ENCODE measurements at places on chromosomes 2 and 18.

- no peak for DNase-seq
These were observed 81.9 kb downstream of the WDSUB1 start for GRCh38 chr2:159204381-159205144.

DNA sequence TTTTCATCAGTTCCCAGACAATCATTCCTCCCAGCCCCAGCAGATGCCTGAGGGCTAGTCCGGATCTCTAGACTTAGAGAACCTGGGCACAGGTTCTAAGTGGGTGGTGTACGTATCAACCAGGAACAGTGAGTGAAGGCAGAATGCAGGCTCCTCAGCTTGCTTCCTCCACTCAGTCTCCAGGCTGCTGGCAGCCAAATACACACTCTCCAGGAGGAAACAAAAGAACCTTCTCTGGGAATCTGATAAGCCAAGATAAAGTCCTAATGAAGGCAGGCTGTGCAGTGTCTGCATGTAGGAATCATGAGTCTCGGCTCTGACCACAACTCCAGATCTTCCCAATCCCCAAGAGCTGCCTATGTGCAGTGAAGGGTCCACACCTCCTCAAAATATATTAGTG lies 245.7 kb downstream of the SP3 start:
- DNase-seq = no peak

- DNase-seq = no peak
These were observed 65.2 kb downstream of the SLC66A3 start for GRCh38 chr2:11220445-11220844.

- DNase-seq = no peak
These were observed 28.9 kb downstream of the NCK2 start for GRCh38 chr2:105773568-105773967.

DNA sequence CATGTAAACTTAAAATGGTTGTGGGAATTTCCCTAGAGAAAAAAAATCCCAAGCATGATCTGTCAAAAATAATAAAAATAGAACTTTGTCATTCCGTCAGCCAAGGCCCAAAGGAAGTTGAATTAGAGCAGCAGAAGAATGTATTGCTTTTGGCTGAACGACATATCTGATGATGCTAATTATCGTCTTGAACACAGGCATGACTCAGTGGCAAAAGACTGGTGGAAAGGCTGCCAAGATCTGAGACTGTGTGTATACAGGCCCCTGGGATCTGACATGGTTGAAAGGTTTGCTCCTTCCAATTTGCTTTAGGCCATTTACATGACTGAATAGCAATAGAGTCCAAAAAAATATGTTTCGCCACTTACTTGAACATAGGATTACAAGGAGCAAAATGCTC lies 1057.1 kb upstream of the CRIM1 start:
- no peak for DNase-seq

- no peak for DNase-seq
These were observed 3.5 kb upstream of the RNPEPL1 start for GRCh38 chr2:240564561-240565332.

DNA sequence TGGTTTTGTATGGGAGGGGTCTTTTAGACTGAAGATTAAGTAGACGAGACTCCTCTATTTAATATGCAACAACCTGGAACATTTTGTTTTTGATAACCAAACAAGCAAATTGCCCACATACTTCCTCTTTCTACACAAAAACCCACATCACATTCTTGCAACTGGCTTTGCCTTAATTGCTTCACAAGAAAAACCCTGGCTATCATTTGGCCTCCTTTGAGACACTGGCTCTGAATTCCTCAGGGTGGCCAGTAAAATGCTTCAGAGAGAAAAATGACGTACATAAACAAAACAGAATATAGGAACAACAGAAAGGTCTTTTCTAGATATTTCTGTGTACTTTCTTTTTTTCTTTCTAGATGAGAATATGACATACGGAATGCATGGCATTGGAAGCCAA lies 103.0 kb downstream of the TRIB2 start:
- no peak for DNase-seq

GRCh38 chr18:30440351-30440750 lies 602.2 kb downstream of the DSC3 start:
- no peak for DNase-seq

DNA sequence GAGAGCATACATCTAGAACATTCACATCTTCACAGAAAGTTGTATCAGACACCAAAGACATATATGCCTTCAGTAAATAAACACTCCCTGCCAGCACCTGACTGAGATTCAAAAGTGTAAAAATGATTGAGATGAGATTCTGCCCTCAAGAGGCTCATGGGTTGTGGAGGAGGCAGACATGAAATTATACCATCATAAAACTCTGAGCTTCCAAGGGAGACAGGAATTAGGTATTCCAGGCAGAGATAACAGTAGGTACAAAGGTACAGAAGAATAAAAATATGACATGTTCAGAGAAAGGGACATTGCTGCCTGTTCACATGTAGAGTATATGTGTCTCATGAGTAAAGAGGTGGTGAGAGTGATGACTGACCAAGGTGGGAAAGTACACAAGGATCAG lies 322.3 kb downstream of the OSR1 start:
- no peak for DNase-seq

GRCh38 chr18:35602193-35602820 lies 20.8 kb downstream of the GALNT1 start:
- DNase-seq = no peak

GRCh38 chr2:232432598-232433184 lies 23.3 kb upstream of the ALPI start:
- no peak for DNase-seq

- DNase-seq = no peak
These were observed 15.1 kb upstream of the FAM228A start for GRCh38 chr2:24159708-24160107.

DNA sequence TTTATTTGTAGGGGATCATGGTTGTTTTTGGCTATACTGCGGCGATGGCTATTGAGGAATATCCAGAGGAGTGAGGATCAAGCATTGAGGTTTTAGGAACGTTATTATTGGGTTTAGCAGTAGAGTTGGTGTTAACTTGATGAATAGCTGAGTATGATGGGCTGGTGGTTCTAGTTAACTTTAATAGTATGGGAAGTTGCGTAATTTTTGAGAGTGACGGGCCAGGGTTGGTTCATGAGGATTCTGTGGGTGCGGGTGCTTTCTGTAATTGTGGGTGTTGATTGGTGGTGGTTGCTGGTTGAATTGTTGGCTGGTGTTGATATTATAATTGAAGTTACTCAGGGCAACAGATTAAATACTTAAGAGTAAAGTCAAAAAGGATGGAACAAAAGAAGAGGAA lies 6.0 kb upstream of the RAB6D start:
- no peak for DNase-seq

- no peak for DNase-seq
These were observed 308.6 kb upstream of the TNP1 start for GRCh38 chr2:217168496-217168895.

DNA sequence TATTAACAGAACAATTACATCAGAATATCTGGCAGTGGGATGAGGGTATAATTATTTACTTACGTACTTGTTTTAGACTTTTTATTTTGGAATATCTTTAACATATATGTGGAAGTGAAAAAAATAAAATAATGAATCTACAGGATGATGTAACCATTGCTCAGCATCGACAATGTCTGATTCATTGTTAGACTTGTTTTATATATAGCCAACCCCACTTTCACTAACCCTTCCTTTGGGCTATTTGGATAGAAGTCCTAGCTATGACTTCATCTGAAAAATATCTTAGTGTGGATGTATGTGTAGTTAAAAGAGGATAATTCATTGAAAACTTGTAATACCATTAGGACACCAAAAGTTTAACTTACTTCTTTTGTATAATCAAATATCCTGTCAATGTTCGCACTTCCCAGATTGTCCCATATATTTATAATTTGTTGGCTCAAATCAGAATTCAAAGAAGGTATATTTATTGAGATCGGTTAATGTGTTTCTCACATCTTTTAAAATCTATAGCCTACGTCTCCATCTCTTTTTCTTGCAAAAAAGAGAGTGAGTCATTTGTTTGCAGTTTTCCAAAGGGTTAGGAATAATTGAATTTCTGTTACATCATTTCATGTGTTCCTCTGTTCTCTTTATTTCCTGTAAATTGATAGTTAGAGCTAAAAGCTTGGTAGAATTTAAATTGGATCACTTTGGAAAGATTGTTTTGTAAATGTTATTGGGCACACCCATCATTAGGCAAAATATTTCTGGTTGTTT lies 506.1 kb upstream of the FAM98A start:
- DNase-seq = no peak

DNA sequence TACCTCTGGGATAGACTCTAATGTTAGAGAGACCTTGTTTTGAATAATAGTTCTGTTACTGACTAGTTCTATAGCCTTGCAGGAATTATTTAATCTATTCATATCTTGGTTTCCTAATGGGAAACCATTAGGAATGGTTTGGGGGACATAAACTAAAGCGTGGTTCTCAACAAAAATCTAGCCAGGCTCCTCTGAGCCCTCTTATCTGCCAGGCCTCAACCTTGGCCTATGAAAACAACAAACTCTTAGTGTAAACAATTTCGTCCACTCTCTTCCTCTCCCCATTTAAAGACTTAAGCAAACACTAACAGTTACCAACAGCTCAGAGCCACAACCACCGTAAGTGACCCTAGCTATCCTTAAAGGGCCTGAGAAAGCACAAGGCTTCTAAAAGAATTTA lies 10.6 kb upstream of the NBAS start:
- no peak for DNase-seq

- no peak for DNase-seq
These were observed 77.2 kb downstream of the PIGN start for GRCh38 chr18:62109676-62110075.

DNA sequence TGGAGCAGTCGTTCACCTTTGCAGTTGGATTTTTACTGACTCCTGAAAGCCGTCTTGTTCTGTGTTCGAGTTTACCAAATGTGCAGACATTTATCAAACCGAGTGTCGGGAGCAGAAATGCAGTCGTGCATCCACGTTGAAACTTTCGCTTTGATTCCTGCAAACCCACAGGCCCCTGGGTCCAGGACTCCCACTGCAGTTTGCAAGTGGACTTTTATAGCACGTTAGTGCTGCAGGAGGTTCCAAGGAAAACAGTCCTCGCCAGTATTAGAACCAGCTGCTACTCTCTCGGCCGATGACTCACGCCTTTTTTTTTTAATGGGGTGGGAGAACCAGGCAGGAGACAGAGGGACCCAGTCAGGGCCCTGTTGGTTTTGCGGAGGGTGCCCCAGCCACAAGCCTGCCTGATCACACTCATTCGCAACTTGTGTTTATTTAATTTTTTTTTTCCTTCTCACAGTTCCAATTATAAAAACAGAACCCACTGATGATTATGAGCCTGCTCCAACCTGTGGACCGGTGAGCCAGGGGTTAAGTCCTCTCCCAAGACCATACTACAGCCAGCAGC lies 90.1 kb downstream of the NFATC1 start:
- DNase-seq = no peak

GRCh38 chr18:48629730-48630324 lies 91.0 kb downstream of the CTIF start:
- no peak for DNase-seq

DNA sequence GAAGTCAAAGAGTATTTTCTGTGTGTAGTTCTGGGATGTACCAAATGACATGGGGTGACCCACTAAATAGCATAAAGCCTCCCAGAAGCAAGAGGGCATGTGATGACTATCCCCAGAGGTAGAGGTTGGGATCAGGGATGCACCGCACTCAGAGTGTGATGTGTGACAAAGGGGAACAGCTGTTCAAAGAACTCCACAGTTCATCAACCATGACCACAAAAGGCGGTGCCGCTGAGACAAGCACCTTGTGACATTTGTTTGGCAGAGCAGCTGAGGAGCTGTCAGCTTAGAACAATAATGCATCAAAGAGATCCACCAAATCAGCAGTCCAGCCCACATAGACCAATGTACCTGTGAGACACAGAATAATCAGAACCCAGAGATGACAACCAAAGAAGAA lies 81.3 kb downstream of the VWC2L start:
- DNase-seq = no peak

DNA sequence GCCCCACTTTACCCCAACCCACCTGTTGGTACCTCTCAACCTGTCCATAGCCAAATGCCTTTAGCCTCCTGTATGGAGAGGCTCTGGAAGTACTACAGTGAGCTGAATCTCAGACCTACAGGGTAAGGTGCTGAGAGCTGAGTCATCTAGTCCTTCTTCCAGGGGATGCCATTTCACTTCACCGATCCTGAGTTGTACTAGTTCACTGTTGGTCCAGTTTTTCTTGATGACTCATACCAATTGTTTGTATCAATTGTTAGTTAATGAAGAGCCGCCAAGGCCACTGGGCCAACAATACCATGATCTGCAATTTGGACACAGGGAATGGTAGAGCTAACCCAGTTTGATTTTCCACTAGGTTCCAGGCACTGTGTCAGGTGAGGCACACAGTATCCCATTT lies 257.0 kb downstream of the CLIP4 start:
- no peak for DNase-seq

GRCh38 chr2:85088921-85089320 lies 44.3 kb upstream of the TCF7L1 start:
- no peak for DNase-seq

DNA sequence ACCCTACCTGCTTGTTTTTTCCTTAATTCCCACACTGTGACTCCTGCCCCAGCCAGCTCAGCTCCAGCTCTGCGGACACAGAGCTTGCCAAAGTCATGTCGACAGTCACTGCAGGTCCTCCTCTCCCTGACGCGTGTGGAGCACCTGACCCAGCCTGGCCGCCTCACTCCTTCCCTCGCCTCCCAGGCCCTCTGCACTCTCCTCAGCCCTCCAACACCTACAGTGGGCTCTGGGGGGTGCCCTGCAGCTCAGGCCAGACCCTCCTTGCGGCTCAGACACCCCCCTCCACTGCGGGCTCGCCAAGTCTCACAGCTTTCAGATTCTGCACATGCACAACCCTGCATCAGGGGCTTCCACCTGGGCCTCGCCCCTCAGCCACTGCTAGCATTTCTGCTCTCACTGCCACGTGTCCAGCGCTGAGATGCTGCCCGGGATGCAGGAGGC lies 68.3 kb downstream of the NDUFA10 start:
- no peak for DNase-seq

- no peak for DNase-seq
These were observed 38.8 kb downstream of the ADAM23 start for GRCh38 chr2:206482123-206482522.

- DNase-seq = no peak
These were observed 468.7 kb upstream of the TNP1 start for GRCh38 chr2:217328622-217328978.
